ENCODE measurements at places on chromosomes 7 and 10.

DNA sequence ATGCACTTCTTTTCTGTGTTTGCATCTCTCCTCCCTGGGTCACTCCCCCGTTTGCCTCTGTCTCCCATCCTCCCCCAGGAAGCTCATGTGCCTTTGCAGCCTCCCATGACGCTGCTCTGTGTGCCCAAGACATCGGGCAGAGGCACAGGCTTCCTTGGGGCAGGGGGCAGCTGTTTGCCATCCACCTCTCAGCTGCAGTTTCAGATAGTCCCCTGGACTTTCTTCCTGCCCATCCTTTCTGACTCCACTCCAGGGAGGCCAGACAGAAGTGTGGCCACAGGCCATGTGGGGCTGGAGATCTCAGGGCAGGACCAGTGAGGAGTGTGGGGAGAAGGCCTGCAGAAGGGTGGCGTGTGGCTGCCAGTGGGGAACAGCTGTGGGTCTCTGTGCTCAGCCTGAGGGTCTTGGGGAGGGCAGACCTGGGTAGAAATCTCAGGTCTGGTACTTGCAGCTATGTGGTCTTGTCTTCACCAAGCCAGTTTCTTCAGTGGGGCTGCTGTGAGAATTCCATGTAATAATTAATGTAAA, 10.6 kb upstream of the SAMD8 start:
- DNase-seq: no peak

GRCh38 chr10:86411281-86411841, 44.8 kb upstream of the GRID1 start:
- no peak for DNase-seq

DNA sequence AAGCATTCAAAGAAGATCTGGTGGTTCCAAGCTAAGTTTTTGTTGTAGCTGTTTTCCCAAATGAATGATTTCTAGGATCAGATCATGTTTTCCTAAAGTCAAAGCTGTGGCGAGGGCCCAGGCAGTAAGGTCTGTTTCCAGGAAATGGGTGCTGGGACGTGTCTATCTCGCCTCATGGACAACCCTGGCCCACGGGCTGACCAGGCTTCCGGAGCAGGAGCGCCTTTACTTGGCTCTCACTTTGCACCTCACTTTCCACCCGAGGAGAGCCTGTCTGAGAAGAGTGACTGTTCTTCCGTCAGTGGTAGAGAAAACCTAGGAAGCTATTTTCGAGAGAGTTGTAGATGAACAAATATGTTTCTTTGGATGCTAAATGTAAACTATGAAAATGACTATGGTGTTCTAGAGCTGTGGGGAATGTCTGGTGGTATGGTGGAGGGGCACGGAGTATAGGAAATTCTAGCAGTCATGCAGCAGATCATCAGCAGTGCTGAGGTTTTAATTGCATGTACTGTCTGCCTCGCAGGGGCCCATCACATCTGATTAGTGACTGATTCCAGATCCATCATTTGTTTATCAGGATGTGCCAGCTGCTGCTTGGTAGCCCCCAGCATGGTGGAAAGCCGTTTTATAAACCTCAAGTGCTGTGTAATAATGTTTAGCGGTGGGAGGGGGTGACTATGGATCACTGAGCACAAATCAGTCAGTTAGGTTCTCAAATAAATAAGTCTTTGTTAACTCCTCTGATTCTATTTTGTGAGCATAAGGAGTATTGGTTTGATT, 66.6 kb downstream of the VWC2 start:
- DNase-seq: no peak

DNA sequence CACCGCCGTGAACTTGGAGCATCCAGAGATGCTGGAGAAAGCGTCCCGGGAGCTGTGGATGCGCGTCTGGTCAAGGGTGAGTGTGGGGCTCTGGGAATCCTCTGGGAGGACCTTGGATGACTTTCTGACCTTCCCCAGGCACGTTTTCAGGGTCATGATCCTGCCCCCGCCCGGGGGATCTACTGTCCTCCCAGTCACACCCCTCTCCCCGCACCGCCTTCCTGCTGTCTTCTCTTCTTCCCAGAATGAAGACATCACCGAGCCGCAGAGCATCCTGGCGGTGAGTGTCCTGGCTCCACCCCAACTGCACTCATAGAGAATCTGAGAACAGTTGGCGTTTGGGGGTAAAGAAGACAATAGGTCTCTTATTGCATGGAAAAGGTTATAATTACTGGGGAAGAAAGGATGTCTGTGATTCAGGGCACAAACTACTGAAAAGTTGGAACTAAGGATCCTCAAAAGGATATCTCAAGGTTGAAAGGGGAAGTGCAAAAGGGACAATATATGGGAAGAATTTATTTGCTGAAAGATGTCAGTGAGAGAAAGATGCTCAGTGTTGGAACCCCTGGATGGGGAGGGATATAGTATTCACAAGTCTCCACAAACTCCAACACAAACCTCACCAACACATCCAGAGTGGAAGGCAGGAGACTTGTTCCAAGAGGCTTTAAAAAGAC, 1.9 kb downstream of the GSTK1 start:
- DNase-seq: no peak

DNA sequence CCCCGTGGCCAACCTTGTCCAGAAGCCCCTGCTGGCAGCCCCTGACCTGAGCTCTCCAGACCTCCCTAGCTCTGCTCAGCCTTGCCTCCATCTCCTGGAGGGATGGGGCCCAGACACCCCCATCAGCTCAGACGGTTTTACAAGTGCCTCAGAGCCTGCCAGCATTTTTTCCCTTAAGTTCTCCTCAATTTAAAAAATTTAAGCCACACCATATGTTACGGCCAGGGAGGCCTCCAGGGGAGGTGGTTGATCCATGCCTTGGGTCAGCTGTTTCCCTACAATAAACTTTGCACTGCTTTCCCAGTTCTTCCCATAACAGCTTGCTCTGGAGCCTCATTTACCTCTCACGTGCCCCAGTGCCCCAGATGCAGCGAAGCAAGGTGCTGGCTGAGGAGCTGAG, 143.5 kb downstream of the RGS10 start:
- DNase-seq: no peak

DNA sequence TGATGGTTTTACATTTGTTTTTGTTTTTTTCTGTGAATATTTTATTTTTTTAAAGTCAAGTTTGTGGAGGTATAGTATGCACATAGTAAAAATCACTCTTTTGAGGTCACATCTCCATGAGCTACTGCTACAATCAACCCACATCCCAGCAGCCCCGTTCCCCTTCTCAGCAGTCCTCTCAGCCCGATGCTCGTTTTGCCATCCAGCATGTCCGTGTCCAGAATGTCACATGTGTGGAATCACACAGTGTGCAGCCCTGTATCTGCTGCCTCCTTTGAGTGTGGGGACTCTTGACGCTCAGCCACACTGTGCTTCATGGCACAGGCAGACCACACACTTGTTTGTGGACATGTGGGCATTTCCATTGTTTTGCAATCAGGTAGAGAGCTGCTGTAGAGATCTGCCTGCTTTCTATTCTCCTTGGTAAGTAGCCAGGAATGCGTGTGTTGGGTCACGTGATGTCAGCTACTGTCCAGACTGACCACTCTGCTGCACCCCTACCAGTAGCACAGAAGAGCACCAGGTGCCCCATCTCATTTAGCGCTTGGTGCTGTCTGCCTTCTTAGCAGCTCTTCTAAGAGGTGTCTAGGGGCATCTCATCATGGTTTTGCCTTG, 71.6 kb upstream of the CAMK2B start:
- DNase-seq: no peak

DNA sequence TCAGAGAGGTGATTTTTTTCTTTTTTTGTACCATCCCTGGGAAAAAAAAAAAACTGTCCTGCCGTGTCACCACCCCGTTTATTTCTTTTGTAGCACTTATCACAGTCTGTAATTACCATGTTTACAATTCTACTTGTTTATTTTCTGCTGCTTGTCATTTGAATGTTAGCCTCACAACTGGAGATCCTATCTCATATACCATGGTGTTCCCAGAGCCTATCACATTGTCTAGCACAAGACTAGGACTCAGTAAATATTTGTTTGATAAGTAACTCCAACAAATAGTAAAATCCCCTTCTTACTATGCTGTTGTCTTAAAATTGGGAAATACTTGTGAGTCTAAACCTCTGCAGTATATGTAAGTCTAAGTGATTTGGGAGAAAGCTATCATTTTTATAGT, 36.0 kb downstream of the MKLN1 start:
- no peak for DNase-seq

DNA sequence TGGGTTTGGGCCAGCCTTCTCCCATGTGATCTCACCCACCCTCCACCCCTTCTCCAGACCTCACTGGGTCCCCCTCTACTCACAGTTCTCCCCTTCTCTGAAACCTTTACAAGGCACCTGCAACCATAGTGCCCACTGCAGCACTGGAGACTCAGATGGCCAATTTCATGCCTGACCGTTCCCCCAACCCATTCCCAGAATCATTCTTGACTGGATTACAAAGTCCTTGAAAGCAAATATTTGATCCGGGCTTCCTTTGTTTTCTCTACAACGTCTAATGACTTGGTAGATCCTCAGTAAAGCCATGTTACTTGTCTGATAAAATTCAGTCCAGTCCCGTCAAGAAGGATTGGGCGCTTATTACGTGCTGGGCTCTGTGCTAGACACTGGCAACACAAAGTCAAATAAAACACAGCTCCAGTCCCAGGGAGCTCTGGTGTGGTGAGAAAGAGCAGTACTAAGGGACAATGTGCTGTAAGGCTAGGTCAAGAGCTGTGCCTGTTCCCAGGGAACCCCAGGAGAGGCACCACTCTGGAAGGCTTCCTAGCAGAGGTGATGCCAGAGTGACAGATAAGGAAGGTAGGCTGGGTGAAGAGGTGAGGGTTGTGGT, 36.5 kb downstream of the SH3PXD2A start:
- DNase-seq: no peak

DNA sequence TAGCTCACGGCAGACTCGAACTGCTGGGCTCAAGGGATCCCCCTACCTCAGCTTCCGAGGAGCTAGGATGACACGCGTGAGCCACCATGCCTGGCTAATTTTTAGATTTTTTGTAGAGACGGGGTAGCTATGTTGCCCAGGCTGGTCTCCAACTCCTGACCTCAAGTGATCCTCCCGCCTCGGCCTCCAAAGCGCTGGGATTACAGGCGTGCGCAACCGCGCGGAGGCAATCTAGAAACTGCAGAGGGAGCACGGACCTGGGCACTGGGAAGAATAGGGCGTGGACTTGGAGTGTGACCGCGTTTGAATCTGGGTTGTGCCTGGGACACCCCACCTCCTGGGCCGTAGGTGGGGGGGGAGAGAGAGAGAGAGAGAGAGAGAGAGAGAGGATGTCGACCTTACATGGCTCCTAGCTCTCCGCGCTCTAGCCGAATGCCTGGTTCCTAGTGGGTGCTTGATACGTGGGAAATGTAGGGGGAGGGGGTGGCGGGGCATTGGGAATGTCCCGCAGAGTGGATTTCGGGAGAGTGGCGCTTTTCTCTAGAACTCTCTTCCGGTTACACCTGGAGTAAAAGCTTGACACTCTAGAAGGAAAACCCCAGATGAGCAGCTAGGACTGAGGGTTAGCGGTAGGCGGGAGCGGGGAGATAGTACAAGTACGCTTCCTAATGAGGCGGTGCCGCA, 1.2 kb upstream of the MAP3K8 start:
- DNase-seq: no peak

DNA sequence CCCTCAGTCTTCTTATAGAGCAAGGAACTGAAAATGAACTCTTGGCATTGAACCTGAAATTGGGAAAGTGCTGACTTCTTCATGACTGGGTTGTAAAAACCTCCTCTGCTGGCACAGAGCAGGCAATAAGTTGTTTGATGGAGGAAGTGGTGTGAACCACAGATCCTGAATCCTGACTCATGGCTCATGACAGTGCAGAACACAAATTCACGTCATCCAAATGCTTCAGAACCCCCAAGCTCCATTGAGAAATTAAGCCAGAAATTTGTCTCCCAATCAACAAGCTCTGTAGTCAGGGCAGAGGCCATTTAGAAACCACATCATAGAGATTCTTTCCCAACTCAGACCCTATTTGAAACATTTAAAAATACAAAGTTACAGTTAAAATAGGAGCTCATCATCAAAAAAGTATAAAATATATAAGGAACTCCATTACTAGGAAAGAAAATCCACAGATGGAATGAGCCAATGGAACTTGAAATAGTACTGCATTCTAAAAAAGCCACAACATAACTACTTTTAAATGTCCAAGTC, 10.3 kb upstream of the STK17A start:
- no peak for DNase-seq

GRCh38 chr10:97718659-97719142, 5.2 kb downstream of the MARVELD1 start:
- no peak for DNase-seq

GRCh38 chr10:84089162-84089561, 50.1 kb upstream of the GHITM start:
- DNase-seq: no peak

DNA sequence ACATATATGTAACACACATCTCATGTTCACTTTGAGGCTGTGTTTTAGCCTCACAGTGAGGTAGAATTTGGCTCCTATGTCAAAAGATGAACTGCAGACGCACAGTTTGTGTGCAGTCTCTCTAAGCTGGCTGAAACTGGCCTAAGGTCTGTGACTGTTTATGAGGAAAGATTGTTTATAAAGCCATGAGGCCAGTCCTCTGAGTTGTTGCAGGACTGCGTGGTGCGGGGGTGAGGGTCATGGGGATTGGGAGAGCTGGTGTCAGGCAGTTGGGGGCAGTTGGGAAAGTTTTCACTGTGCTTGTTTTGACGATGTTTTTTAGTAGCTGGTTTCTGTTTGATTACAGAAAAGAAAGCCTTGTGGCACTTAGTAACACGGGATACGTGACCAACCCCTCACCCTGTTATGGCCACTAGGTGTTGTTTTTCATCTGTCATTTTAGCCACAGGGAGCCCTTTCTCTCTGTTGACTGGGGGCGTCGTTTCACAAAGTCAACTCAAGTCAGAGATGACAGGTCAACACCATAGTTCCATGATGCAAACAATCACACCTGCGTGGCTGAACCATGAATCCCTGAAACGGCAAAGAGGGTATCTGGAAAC, 310.9 kb downstream of the CCDC3 start:
- no peak for DNase-seq

DNA sequence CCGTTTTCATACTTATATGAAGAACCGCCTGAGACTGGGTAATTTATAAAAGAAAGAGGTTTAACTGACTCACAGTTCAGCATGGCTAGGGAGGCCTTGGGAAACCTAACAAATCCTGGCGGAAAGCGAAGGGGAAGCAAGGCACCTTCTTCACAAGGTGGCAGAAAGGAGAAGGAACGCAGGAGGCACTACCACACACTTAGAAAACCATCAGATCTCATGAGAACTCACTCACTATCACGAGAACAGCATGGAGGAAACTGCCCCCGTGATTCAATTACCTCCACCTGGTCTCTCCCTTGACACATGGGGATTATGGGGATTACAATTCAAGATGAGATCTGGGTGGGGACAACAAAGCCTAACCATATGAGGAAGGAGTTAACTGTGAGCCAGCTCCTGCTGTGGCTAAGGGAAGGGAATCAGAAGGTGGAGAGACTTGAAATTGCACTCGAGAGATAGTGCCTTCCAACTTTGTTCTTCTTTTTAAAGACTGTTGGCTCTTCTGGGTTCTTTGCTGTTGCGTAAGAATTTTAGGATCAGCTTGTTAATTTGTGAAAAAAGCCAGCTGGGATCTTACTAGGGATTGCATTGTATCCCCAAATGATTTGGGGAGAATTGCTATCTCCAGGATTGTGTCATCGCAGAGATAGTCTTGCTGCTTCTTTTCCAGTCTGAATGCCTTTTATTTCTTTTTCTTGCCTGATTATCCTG, 21.0 kb downstream of the OPTN start:
- DNase-seq: no peak

GRCh38 chr7:100568176-100568895, 5.4 kb downstream of the SAP25 start:
- DNase-seq: no peak

GRCh38 chr10:114680543-114681117, 22.6 kb upstream of the ABLIM1 start:
- no peak for DNase-seq

GRCh38 chr10:114336823-114337509, 67.3 kb downstream of the AFAP1L2 start:
- no peak for DNase-seq

Measured in T-helper 22 cell (primary cell).